ENCODE measurements at places on chromosomes 5 and 9.

GRCh38 chr9:24881361-24881760, 335.7 kb upstream of the IZUMO3 start:
- no peak for DNase-seq

DNA sequence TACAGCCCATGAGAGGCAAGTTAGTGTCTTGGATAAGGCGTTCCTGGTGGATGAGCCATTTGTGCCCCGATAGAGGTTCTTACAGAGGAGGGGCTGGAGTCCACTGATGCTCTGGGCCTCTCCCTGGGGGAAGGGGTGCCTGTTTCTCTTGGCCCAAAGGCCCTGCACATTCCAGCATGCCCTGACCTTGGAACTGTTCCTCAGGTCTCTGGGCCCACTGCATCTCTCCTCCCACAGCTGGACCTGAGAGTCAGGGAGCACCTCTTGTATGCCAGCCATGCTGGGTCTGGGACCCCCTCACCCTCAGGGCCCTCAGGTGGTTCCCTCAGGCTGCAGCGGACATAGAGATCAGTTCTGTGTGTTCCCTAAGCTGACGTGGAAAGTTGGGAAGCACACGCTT, 26.4 kb downstream of the DAPK1 start:
- no peak for DNase-seq

- DNase-seq: no peak
Measured at GRCh38 chr5:157590478-157590877, 14.9 kb upstream of the ADAM19 start.

DNA sequence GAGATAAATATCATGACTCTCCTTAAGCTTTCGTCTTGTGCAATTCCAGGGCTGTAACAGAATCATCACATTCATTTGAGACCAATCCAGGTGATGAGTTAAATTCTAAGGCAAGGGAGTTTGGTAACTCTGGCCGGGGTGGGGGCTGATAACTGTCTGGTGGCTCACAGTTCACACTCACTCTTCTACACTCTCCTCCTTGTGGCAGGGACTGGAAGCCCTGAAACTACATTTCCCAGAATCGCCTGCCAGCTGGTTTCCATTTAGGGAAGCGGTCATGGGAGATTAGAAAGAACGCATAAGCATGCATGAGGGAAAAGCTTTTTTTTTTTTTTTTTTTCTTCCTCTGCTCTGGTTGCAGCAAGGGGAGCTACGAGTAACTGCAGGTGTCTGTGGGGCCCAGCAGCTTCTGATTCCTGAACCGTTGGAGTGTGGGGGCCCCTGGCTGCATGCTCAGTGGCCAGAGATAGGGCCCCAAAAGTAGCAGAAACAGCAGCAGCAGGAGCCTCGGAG, 154.8 kb upstream of the TBC1D2 start:
- DNase-seq: no peak

DNA sequence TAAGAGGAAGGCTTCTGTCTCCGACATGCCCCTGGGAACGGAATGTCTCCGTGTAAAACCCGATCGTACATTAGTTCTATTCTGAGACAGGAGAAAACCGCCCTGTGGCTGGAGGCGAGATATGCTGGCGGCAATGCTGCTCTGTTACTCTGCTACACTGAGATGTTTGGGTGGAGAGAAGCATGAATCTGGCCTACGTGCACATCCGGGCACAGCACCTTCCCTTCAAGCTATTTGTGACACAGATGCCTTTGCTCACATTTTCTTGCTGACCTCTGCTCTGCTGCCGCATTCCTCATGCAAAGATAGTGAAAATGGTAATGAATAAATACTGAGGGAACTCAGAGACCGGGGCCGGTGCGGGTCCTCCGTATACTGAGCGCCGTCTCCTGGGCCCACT, 2.2 kb upstream of the DPP7 start:
- DNase-seq: no peak

DNA sequence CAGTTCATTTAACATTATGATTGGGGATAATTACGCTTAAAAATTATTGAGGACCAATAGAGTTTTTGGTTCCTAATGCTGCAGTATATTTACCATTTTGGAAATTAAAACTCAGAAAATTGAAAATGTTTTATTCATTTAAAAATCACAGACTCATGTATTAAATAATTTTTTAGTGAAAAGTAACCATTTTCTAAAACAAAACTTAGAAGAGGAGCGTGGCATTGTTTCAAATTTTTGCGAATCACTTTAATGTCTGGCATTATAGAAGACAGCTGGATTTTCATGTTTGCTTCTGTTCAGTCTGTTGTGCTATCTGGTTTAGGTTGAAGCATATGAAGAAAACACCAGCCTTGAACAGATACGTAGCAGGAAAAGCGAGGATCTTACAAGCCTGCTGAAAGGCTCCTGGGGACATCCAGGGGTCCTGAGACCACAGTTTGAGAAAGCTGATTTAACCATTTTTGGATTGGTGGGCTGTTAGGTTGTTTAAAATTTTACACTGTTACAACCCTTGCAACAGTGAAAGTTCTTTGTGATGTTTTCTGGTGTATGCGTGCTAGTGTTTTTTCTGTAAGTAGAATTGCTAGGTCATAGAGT, 1.6 kb downstream of the ZFYVE16 start:
- no peak for DNase-seq
